ENCODE measurements at places on chromosomes 4 and X. TPM values are rescaled to one million over a fixed set of nuclear protein-coding genes. Genes with fewer than 3 reads are reported as not detected.

DNA sequence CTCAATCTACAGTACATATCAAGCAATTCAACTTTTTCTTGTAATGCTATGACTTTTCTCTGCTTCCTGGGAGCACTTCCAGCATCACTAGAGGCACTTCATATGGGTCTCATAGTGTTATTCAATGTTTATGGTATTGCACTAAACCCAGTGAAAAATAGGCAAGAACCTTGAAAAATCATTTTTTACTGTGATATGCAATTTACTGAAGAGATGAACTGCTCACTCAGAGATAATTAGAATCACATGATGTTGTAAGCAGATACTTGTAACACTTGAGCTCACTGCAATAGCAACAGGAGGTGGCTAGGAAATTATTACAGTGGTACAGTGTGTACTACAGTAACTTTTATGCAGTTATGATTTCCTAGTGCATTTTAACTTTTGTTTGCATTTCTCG, 93.3 kb downstream of the RASGEF1B start:
- no peak overlapping the region for H3K27ac ChIP-seq
- peaks cover 25% of the 10 kb centered on the region for H3K4me1 ChIP-seq
- DNase-seq: no peak
- no peaks in the 10 kb centered on the region for H3K27me3 ChIP-seq

DNA sequence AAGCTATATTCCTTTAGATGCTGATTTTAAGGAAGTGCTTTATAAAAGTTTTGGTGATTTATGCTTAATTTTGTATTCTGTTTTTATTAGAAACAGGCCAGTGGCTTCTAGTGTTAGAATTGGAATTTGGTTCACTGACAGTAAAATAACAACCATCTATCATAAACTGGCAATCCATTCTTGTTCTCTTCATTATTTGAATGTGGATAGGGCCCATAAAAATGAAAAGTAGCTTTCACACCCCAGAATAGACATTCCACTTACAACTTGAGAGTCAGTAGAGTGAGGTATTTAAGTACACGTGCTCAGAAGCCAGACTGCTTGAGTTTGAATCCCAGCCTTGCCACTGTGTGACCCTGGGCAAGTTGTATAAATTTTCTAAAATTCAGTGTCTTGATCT, 232.4 kb upstream of the CTSO start:
- no peak for DNase-seq
- H3K27me3 ChIP-seq: no peaks in the 10 kb centered on the region
- no peaks in the 10 kb centered on the region for H3K4me1 ChIP-seq
- no peak overlapping the region for H3K27ac ChIP-seq
- H3K36me3 ChIP-seq: no peaks in the 10 kb centered on the region

- no peaks in the 10 kb centered on the region for H3K27me3 ChIP-seq
- no peak overlapping the region for H3K4me3 ChIP-seq
- no peak overlapping the region for H3K27ac ChIP-seq
- H3K4me1 ChIP-seq: no peaks in the 10 kb centered on the region
- DNase-seq: no peak
Measured at GRCh38 chr4:11605597-11605996, 176.9 kb upstream of the HS3ST1 start.

GRCh38 chr4:154414796-154415195, 76.8 kb downstream of the DCHS2 start:
- no peak for DNase-seq
- H3K27ac ChIP-seq: no peak overlapping the region
- H3K4me1 ChIP-seq: no peaks in the 10 kb centered on the region
- no peaks in the 10 kb centered on the region for H3K36me3 ChIP-seq
- peaks cover 8% of the 10 kb centered on the region for H3K27me3 ChIP-seq

The TEX11 gene
- not detected for total RNA-seq

DNA sequence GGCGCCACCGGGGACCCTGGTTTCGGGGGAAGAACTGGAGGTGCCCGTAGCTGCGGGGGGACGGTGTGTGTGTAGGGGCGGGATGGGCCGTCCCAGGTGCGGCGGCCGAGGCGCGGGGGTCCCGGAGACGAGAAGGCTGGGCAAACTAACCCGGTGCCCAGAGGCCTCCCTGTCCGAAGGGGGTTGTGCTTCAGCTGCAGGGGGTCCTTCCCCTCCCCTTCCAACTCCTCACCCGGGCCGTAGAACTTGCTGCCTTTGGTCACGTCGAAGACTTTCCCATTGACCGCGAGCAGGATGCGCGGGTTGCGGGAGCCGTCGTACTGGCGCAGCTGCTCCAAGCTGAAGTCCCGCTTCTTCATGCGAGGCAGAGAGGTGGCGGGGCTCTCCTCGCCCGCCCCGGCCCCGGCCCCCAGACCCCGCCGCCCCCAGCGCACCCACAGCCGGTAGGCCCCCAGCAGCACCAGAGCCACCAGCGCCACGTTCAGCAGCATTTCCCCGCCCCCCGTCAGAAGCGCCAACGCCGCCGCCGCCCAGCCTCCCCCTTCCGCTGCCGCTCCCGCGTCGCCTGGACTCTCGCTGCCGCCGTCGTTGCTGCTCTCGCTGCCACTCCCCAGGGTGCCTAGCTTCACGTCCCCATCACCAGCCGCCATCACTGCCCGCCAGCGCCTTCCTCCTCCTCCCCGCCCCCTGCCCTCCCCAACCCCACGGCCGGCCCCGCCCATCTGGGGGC, at the start of gene PGRMC2:
PGRMC2 (minus strand) TSS at position 673 of the 730 bp plus-strand sequence; CDS start at position 650, 23 bp downstream.
- H3K27me3 ChIP-seq: no peaks in the 10 kb centered on the region
- peak within 1 kb of the TSS; percentile 82 for H3K4me3 ChIP-seq
- H3K4me1 ChIP-seq: peaks cover 12% of the 10 kb centered on the region

DNA sequence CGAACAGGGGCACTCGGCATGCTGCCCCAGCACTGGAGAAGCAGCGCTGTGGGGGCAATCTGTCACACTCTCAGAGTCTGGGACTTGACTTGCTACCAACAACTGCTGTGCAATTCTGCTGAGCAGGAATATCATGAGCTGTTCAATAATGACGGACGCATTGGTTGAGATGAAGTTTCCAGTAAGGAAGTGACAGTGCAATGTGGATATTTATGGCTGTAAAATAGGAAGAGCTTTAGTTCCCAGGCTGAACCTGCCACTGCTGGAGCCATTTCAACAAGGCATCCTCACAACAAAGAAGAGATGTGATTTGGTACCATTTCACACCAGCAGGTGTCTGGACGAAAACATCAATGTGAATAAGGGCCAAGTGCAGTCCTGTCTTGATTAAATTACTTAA, 24.2 kb downstream of the CHST7 start:
- no peaks in the 10 kb centered on the region for H3K4me1 ChIP-seq
- no peak overlapping the region for H3K4me3 ChIP-seq
- no peaks in the 10 kb centered on the region for H3K27me3 ChIP-seq
- no peak for DNase-seq
- no peaks in the 10 kb centered on the region for H3K36me3 ChIP-seq
- H3K27ac ChIP-seq: no peak overlapping the region

- H3K27ac ChIP-seq: peak overlapping the region; percentile 93
- peak overlapping the region; percentile 60 for H3K4me3 ChIP-seq
- peaks cover 31% of the 10 kb centered on the region for H3K27me3 ChIP-seq
- peak; percentile 91 for DNase-seq
- H3K36me3 ChIP-seq: no peaks in the 10 kb centered on the region
Measured at GRCh38 chrX:40105835-40106675, 8.3 kb upstream of the BCOR start.

The SERPINA7 gene
- 43.1 TPM for total RNA-seq

DNA sequence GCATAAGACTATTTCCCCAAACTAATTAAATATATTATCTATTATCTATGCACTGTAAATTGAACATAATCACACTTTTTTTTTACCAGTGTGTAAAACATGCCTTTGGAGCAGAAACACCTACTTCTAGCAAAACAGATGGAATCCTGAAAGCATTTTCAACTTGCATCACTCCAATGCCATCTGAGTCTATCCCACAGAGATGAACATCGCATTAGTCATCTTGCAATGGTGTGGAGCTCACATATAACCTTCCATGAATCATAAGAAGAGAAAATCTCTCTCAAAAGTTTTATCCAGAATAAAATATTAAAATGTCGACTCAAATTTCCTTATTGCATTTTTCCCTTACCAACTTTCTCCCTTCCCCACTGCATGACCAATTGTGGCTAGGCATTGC, 406.7 kb upstream of the ACTRT1 start:
- no peaks in the 10 kb centered on the region for H3K27me3 ChIP-seq
- no peak overlapping the region for H3K4me3 ChIP-seq
- H3K36me3 ChIP-seq: no peaks in the 10 kb centered on the region
- DNase-seq: no peak

GRCh38 chr4:37803348-37803973, 23.0 kb upstream of the PGM2 start:
- no peaks in the 10 kb centered on the region for H3K4me1 ChIP-seq
- H3K27ac ChIP-seq: no peak overlapping the region
- H3K4me3 ChIP-seq: no peak overlapping the region
- no peaks in the 10 kb centered on the region for H3K36me3 ChIP-seq
- no peaks in the 10 kb centered on the region for H3K27me3 ChIP-seq

The FABP2 gene
- total RNA-seq: 10.7 TPM

The MTMR8 gene
- 1.9 TPM for total RNA-seq
